ENCODE measurements at places on chromosomes 12 and 14.

GRCh38 chr14:61646366-61647116 is 48.8 kb upstream of the HIF1A start:
- DNase-seq: peak; percentile 56

- no peak for DNase-seq
Measured at GRCh38 chr12:122878780-122879612, 16.9 kb downstream of the VPS37B start.

DNA sequence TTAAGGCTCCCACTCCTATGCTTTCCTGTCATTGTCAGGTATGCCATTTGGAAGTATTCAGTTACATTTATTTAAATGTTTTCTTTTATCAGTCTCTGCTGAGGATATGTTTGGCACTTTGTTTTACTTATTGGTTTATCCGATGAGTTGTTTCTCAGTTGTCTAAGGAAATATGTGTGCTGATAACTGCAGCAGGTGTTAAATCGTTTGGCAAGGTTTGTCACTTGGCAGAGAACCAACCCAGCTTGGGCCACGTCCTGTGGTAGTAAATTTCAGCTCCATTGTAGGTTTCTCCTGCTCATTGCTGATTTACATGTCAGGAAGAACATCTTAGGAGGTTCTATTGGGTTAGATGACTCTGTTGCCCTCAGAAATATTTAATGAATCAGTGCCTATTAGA is 22.0 kb upstream of the MGST1 start:
- DNase-seq: no peak

- DNase-seq: no peak
Measured at GRCh38 chr12:125280482-125281377, 215.5 kb downstream of the AACS start.

DNA sequence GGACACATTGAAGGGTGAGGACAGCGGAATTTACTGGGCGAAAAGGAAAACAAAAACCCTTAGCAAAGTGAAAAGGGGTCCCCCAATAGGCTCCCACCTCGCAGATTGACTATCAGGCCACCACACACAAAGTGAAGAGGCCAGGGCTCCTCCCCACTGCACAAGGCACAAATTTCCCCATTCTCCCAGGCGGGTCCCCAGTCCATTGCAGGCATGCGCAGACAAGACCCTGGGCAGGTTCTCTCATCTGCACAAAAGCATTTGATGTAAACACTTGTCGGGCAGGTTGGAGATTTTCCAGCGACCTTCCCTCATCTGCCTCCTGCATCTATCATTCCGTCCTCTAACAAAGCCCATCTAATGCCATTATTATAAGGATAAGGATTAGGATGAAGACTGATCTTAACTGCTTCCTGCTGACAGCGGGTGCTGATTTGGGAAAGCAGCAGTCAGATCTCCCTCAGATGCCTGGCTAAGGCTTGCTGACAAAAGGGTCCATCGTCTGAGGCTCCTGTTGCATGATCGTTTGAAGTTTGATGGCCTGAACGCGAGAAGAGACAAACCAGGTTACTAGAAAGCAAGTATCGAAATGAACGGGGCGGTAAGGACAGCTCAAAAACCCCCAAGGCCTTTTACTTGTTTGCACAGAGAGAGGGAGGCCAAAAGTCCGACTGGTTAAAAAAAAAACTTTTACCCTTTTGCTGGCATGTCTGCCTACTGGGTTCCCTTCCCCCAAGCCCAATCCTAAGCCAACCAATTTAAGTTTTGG is 14.4 kb downstream of the ASCL4 start:
- no peak for DNase-seq

DNA sequence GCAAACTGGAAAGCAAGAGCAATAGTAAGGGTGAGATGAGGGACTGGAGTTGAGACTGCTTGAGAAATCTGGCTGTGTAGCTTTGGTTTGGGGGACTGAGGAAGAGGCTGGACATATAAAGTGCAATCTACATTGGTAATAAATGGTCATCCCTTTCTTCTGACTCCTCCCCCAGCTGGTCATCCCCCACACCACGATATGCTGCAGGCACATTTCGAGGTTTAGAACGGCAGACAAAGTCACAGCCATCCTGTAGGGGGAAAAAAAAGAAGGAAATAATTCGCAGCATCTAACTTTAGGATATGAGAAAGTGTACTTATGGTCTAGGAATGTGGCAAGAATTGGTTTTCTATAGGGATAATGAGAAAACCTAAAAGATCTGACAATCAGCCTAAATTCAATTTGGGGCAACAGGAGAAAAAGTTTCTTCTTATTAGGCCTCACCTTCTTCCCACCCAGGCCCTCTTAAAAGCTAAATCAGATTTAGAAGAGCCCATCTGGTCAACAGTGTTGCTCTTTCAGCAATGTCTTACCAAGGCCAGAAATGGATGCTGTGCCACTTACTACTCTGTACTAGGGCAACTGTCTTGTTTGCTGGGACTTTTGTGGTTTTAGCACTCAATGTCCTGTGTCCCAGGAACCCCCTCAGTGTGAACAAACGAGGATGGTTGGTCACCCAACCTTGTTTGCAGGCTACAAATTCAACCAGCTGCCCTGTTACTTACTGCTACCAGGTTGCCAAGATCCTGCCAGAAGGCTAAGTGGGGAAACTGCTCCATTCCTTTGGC is 7.6 kb downstream of the M6PR start:
- DNase-seq: no peak

GRCh38 chr12:19131025-19131444 is 1.5 kb downstream of the PLEKHA5 start:
- peak; percentile 58 for DNase-seq

DNA sequence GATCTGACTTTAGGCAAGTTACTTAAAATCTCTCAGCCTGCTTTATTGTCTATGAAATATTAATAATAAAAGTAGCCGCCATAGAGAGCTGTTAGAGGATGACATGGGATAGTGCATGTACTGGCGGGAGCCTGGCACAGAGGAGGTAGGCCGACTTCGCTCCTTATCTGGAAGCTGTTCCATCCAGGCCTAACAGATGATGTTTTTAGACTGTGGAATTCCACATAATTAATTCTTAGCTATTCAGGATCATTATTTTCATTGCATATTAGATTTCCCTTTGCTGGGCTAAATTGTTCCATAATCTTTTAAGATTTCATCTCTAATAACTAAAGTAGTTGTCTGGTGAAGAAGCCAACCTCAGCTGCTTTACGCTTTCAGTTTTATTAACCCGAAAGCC is 30.8 kb downstream of the CNTN1 start:
- no peak for DNase-seq

- DNase-seq: no peak
Measured at GRCh38 chr14:101620821-101621785, 59.8 kb downstream of the DIO3 start.

GRCh38 chr14:104321802-104322130 is 183.4 kb downstream of the KIF26A start:
- DNase-seq: no peak

DNA sequence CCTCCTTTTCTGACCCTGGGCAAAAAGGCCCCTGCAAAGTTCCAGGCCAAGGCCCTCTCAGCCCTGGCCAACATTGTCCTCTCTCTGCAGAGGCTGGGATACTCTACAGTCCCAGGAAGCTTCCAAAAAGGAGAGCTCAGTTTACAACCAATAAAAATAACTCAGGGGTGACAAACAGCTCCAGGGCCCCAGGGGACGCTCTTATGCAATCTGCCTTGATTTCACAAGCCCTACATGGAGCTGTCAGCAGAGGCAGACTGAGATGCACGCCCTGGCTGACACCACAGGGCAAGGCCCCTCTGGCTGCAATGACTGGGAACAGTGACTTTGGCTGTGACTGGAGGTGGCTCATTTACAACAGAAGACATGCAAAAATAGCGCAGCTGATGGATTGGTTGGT is 129.0 kb upstream of the MED13L start:
- peak; percentile 96 for DNase-seq

GRCh38 chr12:46919666-46920400 is 94.0 kb upstream of the SLC38A4 start:
- peak; percentile 19 for DNase-seq
